Naive thymus-derived CD8-positive, alpha-beta T cell (primary cell): ENCODE measurements at places on chromosomes 3 and 15.

GRCh38 chr3:126880901-126881300 lies 102.0 kb upstream of the PLXNA1 start:
- H3K36me3 ChIP-seq, result no peaks in the 10 kb centered on the region
- no peak overlapping the region for H3K27ac ChIP-seq
- no peak for DNase-seq

DNA sequence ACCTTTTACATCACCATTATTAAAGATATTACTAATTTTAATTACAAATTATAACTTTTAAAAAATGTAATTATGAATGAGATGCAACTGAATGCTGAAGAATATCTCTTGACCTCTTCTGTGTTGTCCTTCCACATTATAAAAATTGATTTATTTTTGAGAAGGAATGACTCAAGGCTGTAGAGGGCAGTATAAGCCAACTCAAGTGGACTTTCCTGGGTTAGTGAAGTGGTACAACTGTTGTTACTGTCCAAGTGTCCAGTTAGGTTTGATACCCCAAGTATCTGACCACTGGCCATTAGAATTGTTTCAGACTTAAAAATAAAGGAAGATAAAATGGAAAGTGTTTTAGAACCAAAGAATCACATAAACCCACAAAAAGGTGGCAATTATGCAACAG lies 51.9 kb downstream of the BBX start:
- H3K36me3 ChIP-seq, result no peaks in the 10 kb centered on the region
- H3K27ac ChIP-seq, result no peak overlapping the region
- peaks cover 35% of the 10 kb centered on the region for H3K4me1 ChIP-seq
- H3K27me3 ChIP-seq, result no peaks in the 10 kb centered on the region
- DNase-seq, result no peak

DNA sequence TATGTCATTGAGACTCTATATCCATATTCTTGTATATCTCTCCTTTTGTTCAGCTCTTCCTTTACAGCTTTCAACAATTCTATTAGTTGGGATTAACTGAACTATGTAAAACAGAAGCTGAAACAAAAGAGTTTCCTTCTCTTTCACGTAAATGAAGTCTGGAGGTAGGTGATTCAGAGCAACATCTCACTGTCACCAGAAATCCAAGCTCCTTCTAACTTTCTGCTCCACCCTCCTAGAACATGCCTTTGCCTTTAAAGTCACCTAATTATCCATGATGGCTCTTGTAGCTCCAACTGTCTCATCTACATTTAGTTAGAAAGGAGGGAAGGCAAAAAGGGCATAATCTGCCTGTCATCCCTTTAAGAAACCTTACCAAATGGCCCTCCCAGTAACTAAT lies 458.2 kb upstream of the MDFIC2 start:
- DNase-seq, result no peak
- H3K36me3 ChIP-seq, result no peaks in the 10 kb centered on the region
- no peak overlapping the region for H3K4me3 ChIP-seq
- H3K4me1 ChIP-seq, result no peaks in the 10 kb centered on the region

GRCh38 chr3:122940628-122941086 lies 86.9 kb downstream of the SEMA5B start:
- H3K4me3 ChIP-seq, result no peak overlapping the region
- H3K4me1 ChIP-seq, result peaks cover 15% of the 10 kb centered on the region
- no peak overlapping the region for H3K27ac ChIP-seq
- peaks cover 1% of the 10 kb centered on the region for H3K27me3 ChIP-seq
- H3K36me3 ChIP-seq, result no peaks in the 10 kb centered on the region
- DNase-seq, result no peak

GRCh38 chr15:51798281-51798680 lies 31.2 kb upstream of the TMOD3 start:
- H3K27me3 ChIP-seq, result no peaks in the 10 kb centered on the region
- H3K36me3 ChIP-seq, result peaks cover 43% of the 10 kb centered on the region
- DNase-seq, result no peak

GRCh38 chr3:16051691-16052090 lies 122.8 kb upstream of the GALNT15 start:
- no peak overlapping the region for H3K4me3 ChIP-seq
- no peaks in the 10 kb centered on the region for H3K4me1 ChIP-seq
- H3K36me3 ChIP-seq, result no peaks in the 10 kb centered on the region
- no peak overlapping the region for H3K27ac ChIP-seq

DNA sequence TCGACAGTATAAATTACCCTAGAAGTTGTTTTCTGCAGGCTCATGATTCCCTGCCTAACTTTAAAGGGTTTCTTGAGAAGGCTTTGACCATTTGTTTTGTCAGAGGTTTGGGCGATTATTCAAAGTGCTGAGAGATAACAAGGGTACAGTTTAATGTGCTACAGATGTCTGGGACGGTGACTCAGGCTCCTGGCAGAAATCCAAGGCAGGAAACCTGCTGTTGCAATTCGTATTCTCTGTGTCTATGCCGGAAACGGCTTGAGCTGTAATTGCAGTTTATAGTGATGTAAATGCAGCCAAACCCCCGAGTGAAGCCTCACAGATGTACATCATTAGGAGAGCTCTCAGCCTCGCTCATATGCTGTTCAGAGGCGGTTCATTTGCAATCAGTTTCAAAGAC lies 65.6 kb downstream of the SYNPR start:
- H3K36me3 ChIP-seq, result peaks cover 3% of the 10 kb centered on the region
- H3K4me3 ChIP-seq, result no peak overlapping the region
- peaks cover 13% of the 10 kb centered on the region for H3K27me3 ChIP-seq
- no peak overlapping the region for H3K27ac ChIP-seq
- H3K4me1 ChIP-seq, result no peaks in the 10 kb centered on the region

GRCh38 chr15:56307180-56307579 lies 58.0 kb upstream of the TEX9 start:
- H3K27ac ChIP-seq, result no peak overlapping the region
- no peaks in the 10 kb centered on the region for H3K27me3 ChIP-seq
- DNase-seq, result no peak
- H3K4me1 ChIP-seq, result no peaks in the 10 kb centered on the region
- no peak overlapping the region for H3K4me3 ChIP-seq

DNA sequence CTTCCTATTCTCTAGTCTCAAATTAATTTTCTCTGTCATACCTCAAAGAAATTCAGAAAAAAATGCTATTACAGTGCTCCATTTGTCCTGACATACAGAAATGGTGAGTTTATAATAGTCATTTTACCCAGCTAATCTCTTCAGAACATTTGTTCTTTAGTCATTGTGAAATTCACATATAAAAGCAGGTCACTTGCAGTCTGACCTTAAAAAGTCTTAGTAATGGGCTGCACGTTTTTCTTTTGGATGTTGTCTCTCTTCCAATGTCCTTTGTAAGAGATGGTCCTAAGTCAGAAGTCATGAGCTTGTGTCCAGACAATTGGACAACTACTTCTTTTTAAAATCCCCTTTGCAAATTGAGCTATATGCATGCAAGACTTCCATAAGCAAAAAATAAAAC lies 17.0 kb upstream of the IL1RAP start:
- peaks cover 10% of the 10 kb centered on the region for H3K27me3 ChIP-seq
- H3K4me3 ChIP-seq, result no peak overlapping the region
- no peaks in the 10 kb centered on the region for H3K36me3 ChIP-seq
- H3K27ac ChIP-seq, result no peak overlapping the region
- no peaks in the 10 kb centered on the region for H3K4me1 ChIP-seq

- peaks cover 6% of the 10 kb centered on the region for H3K4me1 ChIP-seq
- H3K27ac ChIP-seq, result no peak overlapping the region
- H3K27me3 ChIP-seq, result no peaks in the 10 kb centered on the region
- H3K36me3 ChIP-seq, result no peaks in the 10 kb centered on the region
These were observed 203.3 kb downstream of the CDIN1 start for GRCh38 chr15:36782681-36783080.

GRCh38 chr3:20914310-20914709 lies 728.3 kb upstream of the SGO1 start:
- no peak for DNase-seq
- H3K36me3 ChIP-seq, result peaks cover 13% of the 10 kb centered on the region

DNA sequence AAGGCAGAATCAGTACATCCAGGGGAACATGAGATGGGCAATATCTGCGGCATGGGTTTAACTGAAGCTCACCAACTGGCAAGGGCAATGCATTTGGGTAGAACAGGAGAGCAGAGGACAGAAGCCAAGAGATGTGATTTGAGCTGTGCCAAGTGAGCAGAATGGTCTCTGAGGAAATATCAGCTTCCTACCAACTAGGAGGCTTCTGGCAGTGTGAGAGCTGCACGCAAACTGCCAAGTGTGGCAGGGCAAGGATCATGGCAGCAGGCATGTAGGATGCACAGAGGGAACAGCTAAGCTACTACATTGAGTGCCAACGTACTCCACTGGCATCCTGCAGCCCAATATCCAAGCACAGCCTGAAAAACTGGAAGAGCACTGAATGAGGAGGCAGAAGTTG lies 1036.5 kb downstream of the TUSC7 start:
- no peaks in the 10 kb centered on the region for H3K27me3 ChIP-seq
- no peak overlapping the region for H3K4me3 ChIP-seq
- no peaks in the 10 kb centered on the region for H3K36me3 ChIP-seq
- no peak for DNase-seq

- no peak for DNase-seq
- no peaks in the 10 kb centered on the region for H3K4me1 ChIP-seq
- no peaks in the 10 kb centered on the region for H3K27me3 ChIP-seq
- H3K27ac ChIP-seq, result no peak overlapping the region
- no peaks in the 10 kb centered on the region for H3K36me3 ChIP-seq
These were observed 101.0 kb downstream of the PLXNA1 start for GRCh38 chr3:127083778-127084397.

- no peak overlapping the region for H3K27ac ChIP-seq
- peaks cover 3% of the 10 kb centered on the region for H3K27me3 ChIP-seq
- H3K36me3 ChIP-seq, result no peaks in the 10 kb centered on the region
These were observed 162.9 kb downstream of the LRTM1 start for GRCh38 chr3:54764911-54765310.

DNA sequence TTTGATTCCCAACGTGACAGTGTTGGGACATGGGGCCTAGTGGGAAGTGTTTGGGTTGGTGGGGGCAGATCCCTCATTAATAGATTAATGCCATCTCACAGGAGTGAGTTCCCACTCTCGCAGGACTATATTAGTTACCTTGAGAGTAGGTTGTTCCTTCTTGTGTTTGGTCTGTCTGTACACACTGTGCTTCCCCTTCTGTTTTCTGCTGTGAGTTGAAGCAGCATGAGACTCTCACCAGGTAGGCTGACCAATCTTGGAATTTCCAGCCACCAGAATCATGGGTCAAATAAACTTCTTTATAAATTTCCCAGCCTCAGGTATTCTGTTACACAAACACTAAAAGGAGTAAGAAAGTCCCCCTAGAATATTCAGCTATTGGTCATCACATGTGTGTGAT lies 145.4 kb downstream of the ERC2 start:
- H3K36me3 ChIP-seq, result no peaks in the 10 kb centered on the region
- no peak overlapping the region for H3K27ac ChIP-seq
- no peak for DNase-seq
- no peaks in the 10 kb centered on the region for H3K4me1 ChIP-seq

- no peaks in the 10 kb centered on the region for H3K27me3 ChIP-seq
- no peaks in the 10 kb centered on the region for H3K4me1 ChIP-seq
- H3K4me3 ChIP-seq, result no peak overlapping the region
- no peak overlapping the region for H3K27ac ChIP-seq
- no peaks in the 10 kb centered on the region for H3K36me3 ChIP-seq
These were observed 64.3 kb upstream of the LRRC3B start for GRCh38 chr3:26558257-26558656.

DNA sequence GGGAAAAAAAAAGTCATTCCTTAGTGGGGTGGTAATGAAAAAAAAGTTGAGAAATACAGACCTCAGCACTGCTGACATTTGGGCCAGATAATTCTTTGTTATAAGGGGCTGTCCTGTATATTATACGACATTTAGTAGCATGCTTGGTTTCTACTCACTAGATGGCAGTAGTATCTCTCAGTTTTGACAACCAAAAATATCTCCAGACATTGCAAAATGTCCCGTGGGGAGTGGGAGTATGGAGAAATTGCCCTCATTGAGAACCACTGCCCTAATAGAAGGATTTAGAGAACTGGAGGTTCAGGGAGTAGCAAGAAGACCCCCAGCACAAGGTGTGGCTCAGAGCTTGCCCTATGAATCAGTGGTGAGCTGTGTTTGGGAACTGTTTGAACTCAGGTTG lies 28.6 kb upstream of the TEX264 start:
- no peak overlapping the region for H3K4me3 ChIP-seq
- no peak overlapping the region for H3K27ac ChIP-seq
- H3K4me1 ChIP-seq, result no peaks in the 10 kb centered on the region
- H3K27me3 ChIP-seq, result no peaks in the 10 kb centered on the region
- DNase-seq, result no peak
